Stimulated activated CD4-positive, alpha-beta T cell treated with anti-CD3 and anti-CD28 coated beads, Interleukin-1b, Interleukin-23, amount 100 ng/mL, for 4 hours (primary cell): ENCODE measurements at places on chromosomes 4 and X.

DNA sequence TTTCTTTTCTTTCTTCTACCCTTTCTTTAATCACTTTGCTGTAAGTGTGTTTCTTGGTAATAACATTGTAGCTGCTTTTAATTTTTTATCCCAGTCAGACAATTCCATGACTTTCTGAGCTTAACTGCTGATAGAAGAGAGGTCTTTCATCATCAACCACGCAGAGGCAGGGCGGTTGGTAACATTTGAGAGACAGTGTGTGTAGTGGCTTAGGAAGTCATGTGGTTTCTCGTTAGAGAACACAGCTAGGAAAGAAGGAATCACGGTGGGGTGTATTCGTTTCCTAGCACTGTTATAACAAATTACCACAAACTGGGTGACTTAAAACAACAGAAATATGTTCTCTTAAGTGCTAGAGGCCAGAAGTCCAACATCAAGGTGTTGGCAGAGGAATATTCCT, 11.5 kb downstream of the PRPS2 start:
- DNase-seq: no peak

DNA sequence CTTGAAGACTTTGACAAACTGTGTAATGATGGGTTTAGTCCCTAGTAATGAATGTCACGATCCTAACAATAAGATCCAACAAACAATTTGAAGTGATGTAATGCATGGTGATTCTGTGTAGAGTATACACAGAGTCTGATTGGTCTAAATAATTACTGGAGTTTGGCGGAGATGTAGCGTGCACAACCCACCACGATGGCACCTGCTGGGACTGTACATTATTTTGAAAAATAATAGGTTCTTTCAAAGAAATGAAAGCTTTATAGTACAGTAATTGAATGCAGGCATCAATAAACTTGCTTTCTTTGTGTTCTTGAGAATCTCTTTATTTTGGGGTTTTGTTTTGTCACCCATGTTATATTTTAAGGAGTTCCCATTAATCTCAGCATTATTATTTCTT, 902.2 kb upstream of the PCDH7 start:
- DNase-seq: no peak

GRCh38 chr4:97984545-97985131, 158.6 kb downstream of the STPG2 start:
- no peak for DNase-seq

GRCh38 chrX:125627676-125628075, 308.0 kb downstream of the TEX13C start:
- no peak for DNase-seq

DNA sequence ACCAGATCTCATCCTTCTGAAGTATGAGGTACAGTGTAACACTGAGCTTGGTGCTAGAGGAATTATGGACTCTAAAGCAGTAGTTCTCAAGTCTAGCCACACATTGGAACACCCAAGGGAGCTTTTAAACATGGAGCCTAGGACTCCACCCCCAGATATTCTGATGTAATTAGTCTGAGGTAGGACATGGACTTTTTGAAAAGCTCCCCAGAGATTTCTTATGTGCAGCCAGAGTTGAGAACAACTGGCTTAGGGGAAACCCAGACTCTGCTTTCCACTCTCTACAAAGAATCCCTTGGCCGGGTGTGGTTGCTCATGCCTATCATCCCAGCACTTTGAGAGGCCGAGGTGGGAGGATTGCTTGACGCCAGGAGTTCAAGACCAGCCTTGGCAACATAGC, 11.6 kb upstream of the GDPD2 start:
- DNase-seq: no peak

GRCh38 chr4:154137320-154137905, 348.5 kb upstream of the SFRP2 start:
- no peak for DNase-seq

DNA sequence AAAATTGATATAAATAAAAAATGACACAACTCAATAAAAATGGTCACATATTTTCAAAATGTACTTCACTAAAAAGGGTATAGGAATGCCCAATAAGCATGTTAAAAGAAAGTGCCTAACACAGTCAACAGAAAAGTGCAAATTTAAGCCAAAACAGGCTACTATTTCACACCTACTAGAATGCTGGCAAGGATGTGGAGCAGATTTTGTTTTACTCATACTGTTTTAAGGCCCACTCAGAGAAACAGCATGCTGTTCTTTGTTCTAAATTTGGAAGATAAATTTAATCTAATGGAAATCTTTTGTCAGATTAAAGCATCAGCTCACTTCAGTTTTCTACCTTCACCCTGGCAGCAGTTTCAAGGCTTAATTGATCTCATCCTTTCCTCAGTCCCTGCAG, 576.8 kb upstream of the HS3ST1 start:
- no peak for DNase-seq

DNA sequence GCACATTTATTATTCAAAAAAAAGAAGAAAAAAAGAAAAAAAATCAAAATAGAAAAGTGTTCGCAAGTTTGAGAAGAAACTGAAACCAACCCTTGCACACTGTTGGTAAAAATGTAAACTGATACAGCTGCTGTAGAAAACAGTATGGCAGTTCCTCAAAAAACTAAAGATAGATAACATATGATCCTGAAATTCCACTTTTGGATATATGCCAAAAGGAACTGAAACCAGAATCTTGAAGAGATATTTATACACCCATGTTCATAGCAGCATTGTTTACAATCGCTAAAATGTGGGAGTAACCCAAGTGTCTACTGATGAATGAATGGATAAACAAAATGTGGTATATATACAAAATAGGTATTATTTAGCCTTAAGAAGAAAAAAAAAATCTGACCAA, 155.4 kb downstream of the TBCK start:
- no peak for DNase-seq

- DNase-seq: no peak
These were observed 113.8 kb downstream of the ATP8A1 start for GRCh38 chr4:42543126-42543525.

GRCh38 chrX:72073633-72074032, 58.1 kb downstream of the RTL5 start:
- no peak for DNase-seq

DNA sequence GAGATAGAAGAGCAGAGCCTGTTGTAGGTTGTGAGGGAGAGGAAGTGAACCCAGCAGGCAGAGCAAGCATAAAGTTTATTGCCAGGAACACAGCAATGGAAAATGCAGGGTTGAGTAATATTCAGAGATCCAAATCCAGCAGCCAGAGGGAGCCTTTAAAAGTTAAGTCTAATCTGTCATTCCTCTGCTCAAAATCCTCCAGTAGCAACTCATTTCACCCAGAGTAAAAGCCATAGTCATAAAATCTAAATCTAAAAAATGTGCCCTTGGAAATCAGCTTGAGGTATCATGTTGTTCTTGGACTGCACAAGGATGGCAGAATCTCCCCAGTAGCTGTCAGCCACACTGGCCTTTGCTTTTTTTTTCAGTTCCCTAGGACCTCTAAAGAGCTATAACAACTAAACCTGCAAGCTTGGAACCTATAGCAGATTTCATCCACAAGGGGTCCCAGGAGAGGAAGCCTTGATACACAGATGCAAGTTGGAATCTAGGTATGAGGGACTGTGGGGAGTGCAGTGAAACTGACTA, 62.9 kb upstream of the FRAS1 start:
- no peak for DNase-seq

GRCh38 chr4:142778430-142778829, 67.7 kb downstream of the INPP4B start:
- DNase-seq: no peak

DNA sequence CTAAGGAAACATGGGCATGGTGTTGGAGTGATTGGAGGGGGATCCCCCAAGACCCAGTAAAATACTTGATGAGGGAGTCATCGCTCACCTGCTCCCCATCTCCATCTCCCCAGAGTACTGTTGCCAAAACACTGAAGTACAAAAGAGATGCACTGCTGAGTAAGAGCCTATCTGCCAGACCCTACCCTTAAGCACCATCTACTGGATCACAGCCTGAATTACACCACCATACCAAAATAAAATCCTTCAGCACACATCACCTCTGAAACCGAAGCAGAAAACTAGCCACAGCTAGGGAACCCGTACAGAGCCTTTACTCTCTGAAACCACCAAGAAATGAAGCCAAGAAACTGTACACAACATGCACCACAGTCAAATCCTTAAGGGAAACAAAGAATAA, 466.3 kb upstream of the ACTRT1 start:
- no peak for DNase-seq

- DNase-seq: no peak
These were observed 738.2 kb downstream of the ADGRL3 start for GRCh38 chr4:61938250-61938846.
